ENCODE measurements at places on chromosomes 4 and X.

- DNase-seq = peak; percentile 23
These were observed 24.0 kb downstream of the PPEF2 start for GRCh38 chr4:75878246-75878756.

GRCh38 chr4:6049278-6049677 is 31.0 kb upstream of the C4orf50 start:
- no peak for DNase-seq

DNA sequence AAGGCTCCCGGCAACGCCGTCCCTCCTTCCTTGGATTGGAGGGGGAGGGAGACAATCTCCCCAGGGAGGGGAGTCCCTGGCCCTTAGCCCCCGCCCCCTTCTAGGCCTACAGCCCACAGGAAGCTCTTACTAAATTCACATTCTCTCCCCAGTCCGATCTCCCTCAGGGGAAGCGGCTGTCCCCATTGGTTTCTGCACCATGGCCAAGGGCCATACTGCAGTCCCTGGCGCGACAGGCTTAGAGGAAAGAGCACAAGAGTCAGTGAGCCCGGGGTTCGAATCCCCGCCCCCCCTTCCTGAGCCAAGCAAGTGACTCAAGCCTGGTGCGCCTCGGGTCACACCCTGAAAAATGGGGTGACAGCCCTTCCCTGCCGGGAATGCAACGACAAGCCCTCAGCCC is 1.1 kb downstream of the ABLIM2 start:
- DNase-seq = no peak

- no peak for DNase-seq
These were observed 2.2 kb downstream of the SORCS2 start for GRCh38 chr4:7194251-7195140.

- no peak for DNase-seq
These were observed 181.4 kb upstream of the HCCS start for GRCh38 chrX:10929747-10930146.

- DNase-seq = no peak
These were observed 36.3 kb upstream of the UGT8 start for GRCh38 chr4:114562176-114562904.

DNA sequence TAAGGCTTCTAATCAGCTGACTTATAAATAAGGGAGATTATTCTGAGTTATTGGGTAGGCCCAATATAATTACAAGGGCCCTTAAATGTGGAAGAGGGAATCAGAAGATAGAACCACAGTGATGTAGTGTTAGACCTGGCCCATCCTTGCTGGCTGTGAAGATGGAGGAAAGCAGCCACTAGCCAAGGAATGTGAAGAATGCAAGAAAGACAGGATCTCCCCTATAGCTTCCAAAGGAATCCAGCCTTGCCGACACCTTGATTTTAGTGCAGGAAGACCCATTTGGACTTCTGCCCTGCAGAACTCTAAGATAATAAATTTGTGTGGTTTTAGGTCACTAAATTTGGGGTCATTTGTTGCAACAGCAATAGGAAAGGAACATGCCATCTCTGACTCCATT is 150.6 kb downstream of the SPATA18 start:
- DNase-seq = no peak

- DNase-seq = no peak
These were observed 148.7 kb downstream of the KDR start for GRCh38 chr4:54976682-54977081.
